ENCODE measurements at places on chromosomes 5 and 9. TPM values are rescaled to one million over a fixed set of nuclear protein-coding genes. Genes with fewer than 3 reads are reported as not detected.

The GNA14 gene
- total RNA-seq: 0.11 TPM

The MEGF10 gene
- not detected for total RNA-seq

The KIF27 gene
- total RNA-seq: 1.4 TPM

The CORO2A gene
- 2.1 TPM for total RNA-seq

The IFNA21 gene
- not detected for total RNA-seq

The ABO gene
- total RNA-seq: 0.08 TPM

The GALNT12 gene
- total RNA-seq: 3.5 TPM

The TMEM8B gene
- 1.8 TPM for total RNA-seq

The PRSS3 gene
- total RNA-seq: 0.76 TPM

The PCDHA4 gene
- 0.14 TPM for total RNA-seq

The LPAR1 gene
- total RNA-seq: 0.15 TPM

The BSPRY gene
- total RNA-seq: 1.8 TPM

The C9orf153 gene
- 0.18 TPM for total RNA-seq

The BNIP1 gene
- total RNA-seq: 31.1 TPM

- no peak for DNase-seq
Measured at GRCh38 chr5:57299986-57300385, 126.1 kb downstream of the GPBP1 start.

DNA sequence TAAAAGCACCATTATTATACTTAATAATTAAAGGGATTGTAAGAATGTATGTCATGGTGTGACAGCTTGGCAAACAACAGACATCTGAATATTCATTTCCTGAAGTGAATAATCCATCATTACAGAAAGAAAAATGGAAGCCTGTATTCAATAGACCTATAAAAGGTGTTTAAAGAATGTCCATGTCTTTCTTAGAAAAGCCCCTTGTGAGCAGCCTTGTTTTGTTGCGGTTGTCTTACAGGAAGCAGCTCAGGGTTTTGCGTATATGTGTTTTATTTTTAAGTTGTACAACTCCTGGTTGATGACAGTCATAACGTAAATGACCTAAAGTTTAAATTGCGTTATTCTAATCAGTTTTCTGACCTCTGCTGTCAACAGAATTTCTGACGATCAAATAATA is 53.8 kb downstream of the CAST start:
- DNase-seq: no peak

DNA sequence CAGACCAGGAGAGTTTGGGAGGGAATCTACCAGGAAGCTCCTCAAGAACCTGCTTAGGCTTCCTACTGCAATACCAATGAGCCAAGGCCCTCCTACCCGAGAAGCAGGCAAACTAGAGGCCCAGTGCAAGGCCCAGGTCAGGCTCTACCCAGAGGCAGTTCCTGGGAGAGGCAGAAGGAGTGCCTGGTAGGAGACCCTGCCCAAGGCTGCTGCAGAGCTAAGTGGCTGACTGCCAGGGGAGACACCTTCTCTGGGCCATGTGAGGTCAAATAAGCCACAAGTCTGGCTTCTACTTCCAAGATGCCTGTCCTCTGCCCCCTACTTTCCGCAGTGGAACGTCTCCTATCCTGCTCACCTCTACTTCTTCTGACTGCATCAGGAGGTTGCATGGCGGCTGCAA is 17.8 kb downstream of the ACSL6 start:
- DNase-seq: no peak

DNA sequence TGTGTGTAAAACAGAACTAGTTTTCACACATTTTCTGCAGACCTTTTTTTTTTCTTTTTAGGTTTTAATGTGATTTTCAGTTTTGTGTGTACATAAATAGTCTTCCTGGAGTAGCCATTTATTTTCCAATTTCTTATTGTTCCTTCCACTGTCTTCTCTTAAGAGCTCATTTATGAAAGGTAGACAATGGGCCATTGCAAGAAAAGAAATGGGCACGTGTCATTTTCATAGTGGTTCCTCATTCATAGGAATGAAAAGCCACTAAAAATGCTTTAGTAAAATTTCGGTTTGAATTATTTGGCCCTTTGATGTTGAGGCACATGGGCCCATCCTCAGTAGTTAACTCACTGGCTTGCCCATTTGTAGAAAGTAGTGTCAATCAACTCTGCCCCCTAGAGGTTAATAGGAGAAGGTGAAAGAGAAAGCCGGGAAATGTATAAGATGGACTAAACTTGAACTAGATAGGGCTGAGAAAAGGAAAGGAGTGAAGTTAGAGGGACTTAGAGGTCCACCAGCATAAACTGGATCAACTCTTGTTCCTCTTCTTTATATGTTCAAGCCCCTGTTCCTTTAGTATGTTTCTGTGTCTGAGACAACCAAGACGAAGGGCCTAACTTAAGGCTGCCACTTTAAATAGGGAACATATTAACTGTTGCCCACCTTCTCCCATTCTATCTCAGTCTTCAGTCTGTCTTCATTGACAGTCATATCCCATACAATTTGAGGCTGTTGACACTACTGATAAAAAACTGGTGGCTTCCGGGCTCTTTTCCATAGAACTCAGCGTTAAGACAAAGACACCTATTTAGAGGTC is 72.6 kb downstream of the SMARCA2 start:
- no peak for DNase-seq

GRCh38 chr9:15999422-16000339 is 446.8 kb downstream of the CCDC171 start:
- no peak for DNase-seq

GRCh38 chr9:83707518-83707767 is 315 bp downstream of the UBQLN1 start:
- no peak for DNase-seq

- no peak for DNase-seq
Measured at GRCh38 chr5:127959152-127959764, 124.3 kb upstream of the SLC12A2 start.

GRCh38 chr5:9263656-9264055 is 282.2 kb downstream of the SEMA5A start:
- DNase-seq: no peak

- no peak for DNase-seq
Measured at GRCh38 chr9:92620845-92621244, 49.1 kb downstream of the IPPK start.

- DNase-seq: no peak
Measured at GRCh38 chr9:89291741-89292140, 19.3 kb upstream of the CKS2 start.

GRCh38 chr5:136174021-136174659 is 18.8 kb downstream of the SMIM32 start:
- no peak for DNase-seq

- no peak for DNase-seq
Measured at GRCh38 chr5:60594715-60595477, 105.1 kb downstream of the DEPDC1B start.

DNA sequence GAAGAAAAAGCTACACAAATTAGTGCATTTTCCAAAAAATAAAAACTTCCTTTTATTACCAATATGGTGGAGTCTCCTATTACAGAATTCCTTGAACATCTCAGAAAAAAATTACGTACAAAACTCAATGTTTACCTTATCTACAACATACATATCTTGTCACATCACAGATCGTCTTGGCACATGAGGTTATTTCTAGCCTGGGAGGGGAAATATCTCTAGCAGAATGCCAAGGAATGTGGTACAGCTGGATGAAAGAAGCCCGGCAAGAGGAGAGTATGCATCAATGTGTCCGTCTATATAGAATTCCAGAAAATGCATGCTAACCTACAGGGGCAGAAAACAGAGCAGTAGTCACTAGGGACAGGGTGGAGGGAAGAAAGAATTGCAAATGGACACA is 443.8 kb downstream of the ZSWIM6 start:
- DNase-seq: no peak

DNA sequence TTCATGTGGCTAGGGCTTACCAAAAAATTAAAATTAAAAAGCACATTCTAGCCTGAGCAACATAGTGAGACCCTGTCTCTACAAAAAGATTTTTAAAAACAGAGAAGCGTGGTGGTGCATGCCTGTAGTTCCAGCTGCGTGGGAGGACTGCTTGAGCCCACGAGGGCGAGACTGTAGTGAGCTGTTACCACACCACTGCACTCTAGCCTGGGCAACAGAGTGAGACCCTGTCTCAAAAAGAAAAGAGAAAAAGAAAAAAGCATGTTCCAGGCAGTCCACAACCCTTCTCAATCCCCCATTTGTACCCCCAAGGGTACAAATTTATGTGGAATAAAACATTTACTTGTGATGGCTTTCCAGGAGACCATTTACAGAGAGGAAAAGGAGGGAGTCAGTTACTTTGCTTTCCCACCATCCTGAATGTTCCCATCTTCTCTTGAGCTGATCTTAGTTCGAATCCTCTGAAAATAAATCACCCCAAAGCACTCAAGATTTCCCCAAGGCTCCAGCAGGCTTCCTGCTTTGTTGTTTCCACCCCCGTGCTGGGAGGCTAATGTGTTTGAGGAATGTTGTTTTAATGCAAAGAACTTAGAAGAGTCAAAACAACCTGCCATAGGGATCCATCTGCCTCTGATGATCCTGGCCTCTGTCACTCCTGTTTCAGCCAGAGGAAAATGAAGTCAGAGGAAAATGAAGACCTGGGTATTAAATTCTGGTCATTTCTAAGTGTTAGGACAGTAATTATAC is 384.7 kb downstream of the BNC2 start:
- no peak for DNase-seq

GRCh38 chr9:70504834-70505233 is 90.4 kb upstream of the KLF9 start:
- DNase-seq: no peak

GRCh38 chr9:129523943-129524581 is 96.8 kb downstream of the C9orf50 start:
- DNase-seq: no peak

DNA sequence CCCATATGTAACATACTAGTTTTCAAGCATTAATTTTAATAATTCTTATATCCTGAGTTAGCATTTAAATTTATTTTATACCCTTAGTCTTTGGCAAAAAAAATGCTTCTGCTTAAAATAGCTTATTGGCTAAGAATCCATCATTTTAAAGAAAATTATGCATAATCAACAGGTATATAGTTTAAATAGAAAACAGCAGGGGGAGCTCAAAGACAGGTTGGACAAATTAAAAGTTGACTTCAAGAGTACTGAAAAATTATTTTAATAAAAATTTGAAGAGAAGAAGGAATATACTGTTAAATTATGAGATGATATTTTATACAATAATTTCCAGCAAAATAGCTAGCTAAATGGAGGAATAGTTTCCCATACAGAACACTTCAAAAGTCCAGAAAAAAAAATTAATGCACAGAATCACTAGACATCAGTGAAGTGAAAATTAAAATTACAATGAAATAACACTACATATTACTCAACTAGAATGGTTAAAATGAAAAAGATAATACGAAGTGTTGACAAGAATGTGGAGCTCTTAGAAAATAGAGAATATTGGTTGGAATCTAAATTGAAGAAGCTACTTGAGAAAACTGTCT is 387.1 kb downstream of the PDE4D start:
- no peak for DNase-seq

GRCh38 chr5:102720969-102721368 is 34.1 kb upstream of the PAM start:
- DNase-seq: no peak

DNA sequence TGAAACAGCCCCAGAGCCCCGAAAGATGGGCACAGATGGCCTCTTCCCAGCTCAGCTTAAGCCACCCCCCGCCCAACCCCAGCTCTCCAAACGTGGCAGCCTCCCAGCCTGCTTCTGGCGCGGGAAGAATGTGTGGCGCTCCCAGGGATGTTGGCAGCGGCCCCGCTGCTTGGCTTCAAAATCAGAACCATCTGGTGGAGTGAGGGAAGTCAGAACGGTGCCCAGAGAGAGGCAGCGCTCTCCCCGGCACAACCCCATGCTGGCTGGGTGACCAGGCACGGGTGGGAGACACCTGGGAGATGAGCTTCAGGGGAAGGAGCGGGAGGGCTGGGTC is 72.7 kb upstream of the ORM1 start:
- DNase-seq: no peak

DNA sequence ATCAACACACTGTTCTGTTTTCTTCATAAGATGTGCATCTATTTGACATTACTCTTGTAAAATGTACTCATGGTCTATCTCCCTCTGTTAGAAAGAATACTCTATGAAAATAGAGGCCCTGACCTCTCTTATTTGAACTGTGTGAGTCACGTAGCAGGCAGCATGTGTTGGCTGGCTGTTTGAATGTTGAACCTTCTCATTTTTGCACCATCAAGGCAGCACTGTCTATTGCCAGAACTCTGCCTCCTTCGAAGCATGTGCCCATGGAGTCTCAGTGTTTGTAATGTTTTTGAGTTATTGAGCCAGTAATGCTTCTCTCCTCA is 144.4 kb downstream of the ALDH1A1 start:
- DNase-seq: no peak

DNA sequence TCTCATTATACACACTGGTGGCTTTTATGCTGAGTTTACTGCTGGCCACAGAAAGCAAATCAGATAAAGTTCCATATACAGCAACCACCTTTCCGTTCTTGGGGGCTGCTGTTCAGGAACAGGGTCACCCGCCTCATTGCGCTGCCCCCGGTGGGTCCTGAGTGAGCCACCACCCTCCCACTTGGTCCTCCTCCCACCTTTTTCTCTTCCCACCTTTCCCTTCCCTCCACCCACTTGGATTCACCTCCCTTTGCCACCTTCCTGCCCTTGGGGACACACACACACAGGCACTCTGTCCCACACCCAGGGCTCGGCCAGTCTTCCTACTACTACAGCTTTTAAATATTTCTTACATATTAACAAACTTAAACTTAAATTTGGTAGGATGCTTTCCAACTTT is 127.6 kb downstream of the WDR70 start:
- no peak for DNase-seq

DNA sequence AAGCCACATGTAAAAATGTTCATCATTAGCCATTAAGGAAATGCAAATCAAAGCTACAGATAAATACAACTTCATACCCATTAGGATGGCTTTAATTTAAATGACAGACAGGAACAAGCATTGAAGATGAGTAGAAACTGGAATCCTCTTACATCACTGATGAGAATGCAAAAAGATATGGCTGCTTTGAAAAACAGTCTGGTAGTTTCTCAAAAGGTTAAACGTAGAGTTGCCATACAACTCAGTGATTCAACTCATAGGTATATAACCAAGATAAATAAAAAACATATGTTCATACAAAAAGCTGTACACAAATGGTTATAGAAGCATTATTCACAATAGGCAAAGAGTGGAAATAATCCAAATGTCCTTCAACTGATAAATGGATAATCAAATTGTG is 228.8 kb upstream of the ZNF462 start:
- DNase-seq: no peak

DNA sequence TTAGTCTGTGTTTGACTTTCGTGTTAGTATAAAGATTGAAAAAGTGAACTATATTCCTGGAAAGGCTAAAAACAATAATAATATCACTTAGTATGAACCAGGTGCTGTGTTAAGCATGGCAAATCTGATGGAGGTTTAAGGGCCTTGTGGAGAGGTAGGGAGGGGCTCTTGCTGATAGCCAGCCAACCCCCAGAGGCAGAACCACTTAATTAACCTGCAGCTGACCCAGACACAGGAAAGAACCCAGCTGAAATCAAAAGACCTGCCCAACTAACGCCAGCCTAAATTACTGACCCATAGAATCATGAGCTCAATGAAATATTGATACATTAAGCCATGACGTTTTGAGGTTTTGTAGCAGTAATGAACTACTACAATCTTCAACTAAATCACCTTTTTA is 28.3 kb upstream of the TAF1L start:
- no peak for DNase-seq

Measured in activated T-cell treated with anti-CD3 and anti-CD28 coated beads, Interleukin-2, amount 50 U/mL, for 4 hours (primary cell).